H9 (cell line): ENCODE measurements at places on chromosomes 2 and 18.

- DNase-seq: no peak
- H3K27ac ChIP-seq: no peak overlapping the region
- no peaks in the 10 kb centered on the region for H3K27me3 ChIP-seq
- peaks cover 18% of the 10 kb centered on the region for H3K36me3 ChIP-seq
Observed at GRCh38 chr2:25632396-25632795, 41.0 kb downstream of the DTNB start.

GRCh38 chr2:152606081-152606480 lies 111.2 kb downstream of the PRPF40A start:
- no peak overlapping the region for H3K4me3 ChIP-seq
- no peaks in the 10 kb centered on the region for H3K27me3 ChIP-seq
- no peaks in the 10 kb centered on the region for H3K4me1 ChIP-seq
- no peak overlapping the region for H3K27ac ChIP-seq
- DNase-seq: no peak
- H3K36me3 ChIP-seq: peaks cover 15% of the 10 kb centered on the region; the same call in 1 of the 2 replicates

GRCh38 chr18:9993521-9994025 lies 79.8 kb downstream of the VAPA start:
- no peak overlapping the region for H3K4me3 ChIP-seq
- DNase-seq: no peak
- H3K27ac ChIP-seq: no peak overlapping the region
- no peaks in the 10 kb centered on the region; the same call in 1 of the 2 replicates for H3K36me3 ChIP-seq

DNA sequence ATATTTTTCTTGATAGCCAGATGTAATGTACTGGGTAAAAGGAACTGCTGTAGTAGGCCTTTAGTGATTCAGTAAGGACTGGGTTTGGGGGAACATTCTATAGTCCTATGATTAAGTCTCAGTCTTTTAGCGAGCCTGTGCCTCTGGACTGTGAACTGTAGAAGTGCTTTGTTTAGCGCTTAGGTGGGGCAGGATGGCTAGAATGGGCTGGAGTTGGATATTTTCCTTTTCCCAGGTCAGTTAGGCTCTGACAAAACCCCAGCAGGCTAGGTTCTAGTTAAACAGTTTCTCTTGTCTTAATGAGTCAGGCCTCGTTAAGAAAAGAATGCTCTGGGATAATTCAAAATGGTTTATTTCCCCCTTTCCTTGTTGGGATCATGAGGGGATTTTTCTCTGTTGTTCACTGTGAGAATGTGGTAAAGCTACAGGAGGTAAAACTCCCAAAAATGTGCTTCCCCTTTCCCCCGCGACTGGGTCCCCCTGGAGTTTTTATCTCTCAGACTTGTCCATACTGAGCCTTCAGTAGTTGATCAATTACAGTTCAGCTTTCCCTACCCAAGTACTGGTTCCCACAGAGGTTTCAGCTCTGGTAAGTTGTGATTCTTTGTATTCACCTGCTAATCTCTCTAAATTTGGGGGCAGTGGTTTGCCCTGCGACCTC lies 31.5 kb downstream of the EHBP1 start:
- H3K27me3 ChIP-seq: no peaks in the 10 kb centered on the region
- peaks cover 4% of the 10 kb centered on the region; the same call in 2 of the 3 replicates for H3K36me3 ChIP-seq
- DNase-seq: no peak
- H3K4me1 ChIP-seq: peaks cover 4% of the 10 kb centered on the region; the same call in 1 of the 2 replicates

GRCh38 chr2:222295368-222296062 lies 3.3 kb downstream of the PAX3 start:
- no peaks in the 10 kb centered on the region for H3K36me3 ChIP-seq
- H3K27ac ChIP-seq: no peak overlapping the region
- peak overlapping the region; percentile 74 for H3K4me3 ChIP-seq
- H3K27me3 ChIP-seq: peaks cover 92% of the 10 kb centered on the region
- peaks cover 3% of the 10 kb centered on the region; the same call in 1 of the 2 replicates for H3K4me1 ChIP-seq
- DNase-seq: peak; percentile 53
